ENCODE measurements at places on chromosomes 5 and 9.
A peak's percentile ranks its signal among the peaks of the same experiment; 100 is the strongest.

DNA sequence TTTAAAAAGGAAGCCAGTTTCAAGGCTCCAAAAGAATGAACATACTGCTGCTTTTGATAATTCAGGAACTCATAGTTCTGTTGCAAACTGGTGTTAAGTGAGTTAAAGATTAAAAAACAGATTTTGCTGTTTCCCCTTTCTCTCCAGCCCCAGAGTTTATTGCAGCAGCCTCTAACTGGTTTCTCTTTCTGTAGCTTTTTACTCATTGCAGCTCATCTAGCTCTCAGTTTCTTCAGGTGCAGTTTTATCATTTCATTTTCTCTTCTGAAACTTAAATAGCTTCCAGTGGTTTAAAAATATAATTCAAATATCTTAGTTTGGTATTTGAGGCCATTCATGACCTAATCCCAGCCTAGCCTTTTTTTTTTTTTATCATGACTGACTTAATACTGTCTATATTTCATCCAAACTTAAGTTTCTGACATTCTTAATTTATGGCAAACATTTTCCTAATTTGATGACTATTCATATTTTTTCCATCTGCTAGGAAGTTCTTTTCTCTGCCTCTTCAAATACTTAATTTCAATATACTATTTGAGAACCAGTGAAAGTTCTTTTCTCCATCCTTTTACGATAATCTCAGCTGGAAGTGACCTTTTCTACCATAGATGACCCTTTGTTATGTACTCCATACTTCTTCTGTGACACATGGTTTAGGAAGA, 252.7 kb upstream of the GRIA1 start:
- DNase-seq: no peak

DNA sequence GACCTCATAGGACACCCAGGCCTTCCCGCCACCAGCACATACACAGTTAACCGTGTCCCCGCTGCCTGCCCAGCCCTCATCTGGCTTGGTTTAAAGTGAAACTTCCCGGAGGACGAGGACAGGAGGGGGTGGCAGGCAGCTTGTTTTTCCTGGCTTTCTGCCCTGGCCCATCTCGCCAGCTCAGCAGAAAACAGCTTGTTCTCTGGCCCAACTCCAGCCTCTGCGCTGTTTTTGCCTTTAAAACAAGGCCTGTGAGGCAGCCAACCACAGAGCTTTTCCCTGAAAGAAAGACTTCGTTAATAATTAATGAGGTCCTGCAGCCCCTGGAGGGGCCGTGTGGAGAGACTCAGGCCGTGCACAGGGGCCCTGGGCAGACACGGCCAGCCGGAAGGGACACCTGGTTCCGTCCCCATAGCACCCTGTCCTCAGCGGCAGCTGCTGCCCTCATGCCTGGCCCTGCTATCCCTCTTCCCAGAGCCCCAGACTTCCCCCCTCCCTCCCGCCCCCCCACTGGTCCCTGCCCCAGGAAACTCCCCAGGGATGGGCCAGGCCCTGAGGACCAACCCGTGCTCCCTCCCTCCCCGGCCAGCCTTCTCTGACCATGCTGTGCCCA, 108.7 kb downstream of the RXRA start:
- peak; percentile 89 for DNase-seq

- DNase-seq: no peak
Observed at GRCh38 chr5:120706877-120707276, 242.8 kb downstream of the PRR16 start.

- no peak for DNase-seq
Observed at GRCh38 chr9:5596173-5596572, 32.7 kb upstream of the RIC1 start.

- no peak for DNase-seq
Observed at GRCh38 chr9:5480919-5481318, 29.4 kb upstream of the PDCD1LG2 start.

- no peak for DNase-seq
Observed at GRCh38 chr9:4192450-4192849, 107.4 kb downstream of the GLIS3 start.

- no peak for DNase-seq
Observed at GRCh38 chr5:133944263-133945185, 23.9 kb downstream of the C5orf15 start.

DNA sequence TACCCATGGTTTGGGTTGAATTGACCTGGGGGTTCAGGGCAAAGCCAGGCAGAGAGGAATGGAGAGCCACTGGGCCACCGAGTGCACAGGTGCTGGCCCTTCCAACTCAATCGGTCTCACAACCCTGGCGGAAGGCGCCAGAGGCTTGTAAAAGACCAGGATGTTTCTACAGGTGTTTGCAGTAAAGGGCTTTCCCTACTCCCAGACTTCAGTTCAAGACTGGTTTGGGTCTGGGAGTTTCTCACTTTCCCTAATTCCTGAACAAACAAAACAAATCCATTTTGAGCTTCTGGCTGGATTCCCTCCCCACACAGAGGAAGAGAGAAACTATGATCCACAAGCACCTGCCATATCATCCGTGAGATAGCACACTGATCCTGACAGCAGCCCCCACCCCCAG, 125.2 kb upstream of the KLF4 start:
- no peak for DNase-seq

DNA sequence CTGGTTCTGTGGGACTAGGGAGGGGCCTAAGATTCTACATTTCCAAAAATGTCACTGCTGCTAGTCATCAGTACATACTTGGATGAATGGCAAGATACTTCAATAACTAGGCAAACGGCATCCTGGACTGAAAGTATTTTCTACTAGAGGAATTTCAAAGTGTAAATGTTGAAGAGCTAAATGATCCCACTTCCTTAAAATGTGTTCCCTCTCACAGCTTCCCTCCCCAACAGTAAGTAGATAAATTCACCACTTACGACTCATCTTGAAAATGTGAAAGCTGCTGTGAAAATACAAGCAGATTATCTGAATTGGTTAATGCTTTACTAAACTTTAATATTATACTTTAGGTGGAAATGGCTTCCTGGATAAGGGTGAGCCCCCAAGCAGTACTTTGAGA, 1571.5 kb upstream of the WWC1 start:
- no peak for DNase-seq

DNA sequence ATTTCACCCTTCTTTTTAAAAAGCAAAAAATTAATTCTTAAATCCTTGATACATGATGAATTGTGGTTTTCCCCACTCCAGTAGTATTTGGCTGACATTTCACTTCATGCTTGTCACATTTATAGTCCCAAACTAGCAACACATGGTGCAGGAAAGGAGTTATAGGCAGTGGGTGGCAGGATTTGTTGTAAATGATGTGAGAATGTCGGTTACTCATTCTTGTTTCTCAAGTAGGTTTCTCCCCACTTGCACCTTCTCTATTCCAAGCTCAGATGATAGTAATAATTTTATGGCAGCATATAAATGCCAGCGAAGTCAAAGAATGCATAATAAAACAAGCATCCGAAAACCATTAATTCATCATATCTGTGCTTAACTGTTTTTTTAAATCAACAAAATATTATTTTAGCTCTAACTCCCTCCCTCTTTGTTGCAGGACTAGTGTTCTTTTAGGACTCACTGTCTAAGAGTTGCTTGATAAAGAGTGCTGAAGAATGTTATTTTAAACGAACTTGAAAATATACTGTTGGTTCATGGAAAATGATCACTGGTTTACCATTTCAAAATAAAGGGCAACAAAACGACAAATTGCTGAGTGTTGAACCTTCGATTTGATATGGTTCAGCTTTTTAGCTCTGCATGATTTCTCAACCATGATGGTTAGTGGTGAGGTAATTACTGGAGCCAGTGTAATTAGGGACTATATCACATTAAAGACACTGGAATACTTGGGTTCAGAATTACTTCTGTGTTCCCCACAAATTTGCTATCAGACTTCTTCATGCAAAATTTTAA, 88.1 kb upstream of the ADAMTSL1 start:
- no peak for DNase-seq

- DNase-seq: no peak
Observed at GRCh38 chr9:115194216-115194615, 76.3 kb upstream of the TNC start.

DNA sequence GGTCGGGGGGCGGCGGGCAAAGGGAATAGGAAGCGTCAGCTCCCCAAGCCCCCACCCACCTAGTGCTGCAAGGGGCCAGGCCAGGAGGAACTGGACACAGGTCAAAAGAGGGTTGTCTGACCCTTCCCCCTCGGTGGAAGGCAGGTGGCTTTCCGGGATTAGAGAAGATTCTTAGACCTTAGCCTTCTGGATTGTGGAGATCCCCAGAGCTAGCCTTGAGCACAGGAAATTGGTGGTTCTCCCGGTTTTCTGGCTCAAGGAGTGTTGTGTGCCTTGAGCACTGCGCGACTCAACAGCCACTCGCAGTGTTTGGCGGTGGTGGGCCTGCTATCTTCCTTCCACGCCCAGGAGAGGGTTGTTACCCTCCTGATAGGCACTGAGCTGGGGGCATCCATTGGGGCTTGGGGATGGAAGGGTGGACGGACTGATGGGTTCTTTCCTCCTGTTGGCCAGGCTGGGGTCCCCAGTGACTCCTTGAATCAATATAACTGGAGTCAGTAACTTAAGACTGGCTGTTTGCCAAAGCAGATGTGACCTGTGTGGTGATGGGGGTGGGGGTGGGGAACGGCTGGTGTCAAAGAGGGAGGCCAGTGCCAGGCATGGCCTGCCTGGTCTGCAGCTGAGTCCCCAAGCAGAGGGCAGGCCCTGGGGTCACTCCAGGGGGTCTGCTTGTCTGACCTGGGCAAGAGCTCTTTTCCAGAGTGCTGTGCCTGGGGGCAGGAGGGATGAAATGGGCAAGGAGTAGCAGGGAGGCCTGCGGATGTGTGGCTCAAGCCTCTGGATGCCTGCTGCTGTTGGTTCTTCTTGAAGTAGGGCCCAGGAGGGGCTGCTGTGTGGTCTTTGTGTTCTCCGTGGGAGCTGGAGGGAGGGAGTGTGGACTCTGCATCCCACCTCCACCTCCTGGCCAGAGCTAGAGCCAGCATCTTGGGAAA, 2.1 kb downstream of the FGF18 start:
- no peak for DNase-seq

- no peak for DNase-seq
Observed at GRCh38 chr5:987761-988160, 20.8 kb upstream of the NKD2 start.

GRCh38 chr5:132777209-132778069, at the start of gene SEPTIN8:
Gene SEPTIN8 (minus strand): TSS chr5:132777239. CDS start chr5:132777137, 102 bp downstream.
- peak; percentile 34 for DNase-seq

DNA sequence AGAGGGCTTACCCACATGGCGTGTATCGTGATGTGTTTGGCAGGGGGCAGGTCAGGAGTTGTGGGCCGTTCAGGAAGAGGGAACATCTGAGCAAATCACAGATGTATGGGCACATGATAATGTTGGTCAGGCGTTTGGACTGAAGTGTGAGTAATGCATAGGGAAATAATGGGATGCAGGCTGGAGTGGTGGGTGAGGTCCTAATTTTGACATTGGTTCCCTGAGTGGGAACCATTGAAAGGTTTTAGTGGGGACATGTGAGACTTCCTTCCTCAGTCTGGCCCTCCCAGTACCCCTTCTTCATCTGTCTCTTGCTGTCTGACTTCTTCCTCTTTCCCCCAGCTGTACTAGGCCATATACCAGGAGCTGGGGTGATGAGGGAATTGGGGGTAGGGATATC, 7.6 kb downstream of the OTULIN start:
- no peak for DNase-seq

- DNase-seq: no peak
Observed at GRCh38 chr5:110476164-110476563, 250.3 kb downstream of the TMEM232 start.

GRCh38 chr9:23438299-23438907, 387.6 kb downstream of the ELAVL2 start:
- no peak for DNase-seq

- no peak for DNase-seq
Observed at GRCh38 chr5:14292766-14293658, 149.9 kb downstream of the TRIO start.

GRCh38 chr9:81980568-81980967, 8.0 kb upstream of the SPATA31D1 start:
- DNase-seq: no peak

GRCh38 chr9:1005043-1005667, 28.7 kb downstream of the DMRT3 start:
- DNase-seq: no peak
